Progenitor cell of endocrine pancreas (in vitro differentiated cells): ENCODE measurements at places on chromosomes 4 and X.

DNA sequence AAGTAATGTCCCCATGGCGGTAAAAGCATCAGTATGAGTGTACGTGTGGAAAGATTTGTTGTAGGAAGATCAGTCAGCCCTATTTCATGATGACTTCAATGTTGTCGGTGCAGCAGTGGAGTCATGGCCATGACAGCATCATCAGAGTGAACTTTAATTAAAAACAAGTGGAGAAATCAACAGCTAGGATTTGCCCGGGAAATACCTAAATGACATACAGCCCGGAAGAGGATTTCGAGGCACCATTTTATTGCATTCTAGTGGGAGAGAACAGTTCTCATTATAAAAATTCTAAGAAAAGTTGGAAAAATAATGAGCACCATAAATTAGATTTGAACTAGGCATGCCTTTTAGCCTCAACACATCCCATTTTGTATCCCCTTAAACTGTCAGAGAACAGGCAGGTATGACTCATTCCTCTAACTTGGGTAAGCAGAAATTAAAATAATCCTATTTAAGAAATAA, 170.1 kb downstream of the SHROOM3 start:
- peaks cover 35% of the 10 kb centered on the region for H3K4me1 ChIP-seq
- H3K36me3 ChIP-seq = no peaks in the 10 kb centered on the region
- H3K4me3 ChIP-seq = no peak overlapping the region

- H3K36me3 ChIP-seq = no peaks in the 10 kb centered on the region
- no peaks in the 10 kb centered on the region for H3K4me1 ChIP-seq
- no peak overlapping the region for H3K27ac ChIP-seq
- no peak overlapping the region for H3K4me3 ChIP-seq
- peaks cover 12% of the 10 kb centered on the region for H3K27me3 ChIP-seq
Observed at GRCh38 chrX:153209347-153209746, 30.3 kb downstream of the MAGEA1 start.

DNA sequence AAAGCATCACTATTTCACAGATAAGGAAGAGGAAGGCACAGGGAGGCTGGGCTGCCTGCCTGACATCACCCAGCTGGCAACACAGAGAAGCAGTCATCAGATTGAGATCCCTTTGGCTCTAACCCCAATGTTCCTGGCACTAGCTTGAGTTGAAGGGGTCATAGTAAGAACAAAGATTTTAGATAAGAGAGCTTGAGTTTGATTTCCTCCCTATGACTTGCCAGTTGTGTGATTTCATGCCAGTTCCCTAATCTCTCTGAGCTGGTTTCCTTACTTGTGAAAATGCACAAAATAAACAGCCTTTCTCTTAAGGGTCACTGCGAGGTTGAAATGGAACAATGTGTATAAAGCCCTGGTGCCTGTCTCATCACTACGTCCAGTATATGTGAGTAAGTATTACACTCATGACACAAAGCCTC, 475.4 kb upstream of the HS3ST1 start:
- no peak overlapping the region for H3K27ac ChIP-seq
- no peaks in the 10 kb centered on the region for H3K4me1 ChIP-seq
- no peak for DNase-seq
- H3K36me3 ChIP-seq = no peaks in the 10 kb centered on the region
- no peaks in the 10 kb centered on the region for H3K27me3 ChIP-seq
- no peak overlapping the region for H3K4me3 ChIP-seq

DNA sequence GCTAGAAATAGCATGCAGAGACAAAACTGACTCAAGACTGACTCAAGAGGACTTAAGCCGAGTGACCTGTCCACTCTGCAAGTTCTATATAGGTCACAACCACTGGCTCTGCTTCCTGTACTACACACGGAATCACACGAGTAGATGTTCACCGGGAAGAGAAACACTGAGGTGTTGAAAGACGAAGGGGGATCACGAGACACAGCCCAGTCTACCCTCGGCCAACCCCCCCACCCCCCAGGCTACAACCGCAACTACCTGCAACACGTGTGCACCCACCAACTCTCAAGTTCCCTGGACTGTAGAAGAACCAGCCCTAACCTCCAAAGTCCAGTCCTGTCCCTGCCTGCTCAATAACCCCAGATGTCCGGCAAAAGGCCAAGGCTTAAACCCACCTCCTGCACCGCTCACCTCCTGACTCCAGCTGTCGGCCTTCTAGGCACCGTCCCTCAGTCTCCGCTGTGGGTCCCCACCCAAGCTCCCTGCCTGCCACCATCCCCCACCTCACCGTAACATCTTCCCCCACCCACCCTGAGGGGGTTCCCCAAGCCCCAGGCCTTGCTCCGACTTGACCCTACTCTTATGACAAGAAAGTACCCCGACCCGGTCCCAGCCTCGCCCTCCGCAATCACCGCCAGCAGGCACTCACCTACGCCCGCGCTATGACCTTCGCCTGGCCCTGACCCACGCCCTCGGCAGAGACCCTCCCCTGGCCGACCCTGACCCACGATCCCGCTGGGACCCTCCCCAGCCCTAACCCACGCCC, 739 bp downstream of the GAK start:
- H3K4me3 ChIP-seq = peak overlapping the region; percentile 97
- peak overlapping the region; percentile 97 for H3K27ac ChIP-seq
- no peaks in the 10 kb centered on the region for H3K27me3 ChIP-seq
- no peak for DNase-seq
- H3K4me1 ChIP-seq = peaks cover 30% of the 10 kb centered on the region

GRCh38 chr4:149203256-149204001, 612.2 kb downstream of the IQCM start:
- DNase-seq = no peak
- H3K27ac ChIP-seq = no peak overlapping the region
- H3K36me3 ChIP-seq = no peaks in the 10 kb centered on the region
- H3K4me3 ChIP-seq = no peak overlapping the region
- H3K27me3 ChIP-seq = no peaks in the 10 kb centered on the region

DNA sequence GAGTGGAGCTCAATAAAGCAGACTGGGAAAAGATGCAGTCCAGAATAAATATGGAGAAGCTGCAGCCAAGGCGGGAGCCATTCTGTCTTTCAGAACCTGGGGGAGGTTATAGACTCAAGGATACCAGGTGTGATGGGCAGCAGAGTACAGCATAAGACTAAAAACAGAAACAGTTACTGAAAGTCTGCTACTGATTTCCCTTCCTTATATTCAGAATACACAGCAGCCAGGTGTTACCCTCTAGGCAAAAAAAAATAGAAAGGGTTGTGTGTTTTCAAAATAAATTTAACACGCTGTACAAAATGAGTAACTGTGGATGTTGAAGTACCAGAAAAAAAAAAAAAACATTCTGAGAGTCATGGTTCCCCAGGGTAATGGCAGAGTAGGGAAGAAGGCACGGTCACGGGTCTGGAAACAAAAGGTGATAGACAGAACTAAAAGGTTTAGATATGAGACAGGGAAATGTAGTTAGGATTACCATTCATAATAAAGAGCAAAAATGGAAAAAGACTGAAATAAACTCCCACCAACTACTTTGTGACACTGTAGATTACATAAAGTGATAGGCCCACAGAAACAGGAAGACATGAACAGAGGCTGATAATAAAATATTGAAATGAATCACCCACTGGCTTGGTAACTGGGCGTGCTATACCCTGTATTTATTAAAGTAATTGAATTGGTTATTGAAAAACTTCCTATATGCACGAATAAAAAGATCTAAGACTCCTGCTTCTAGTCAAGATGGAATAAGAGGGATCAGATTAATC, 10.8 kb upstream of the HHIP start:
- H3K4me1 ChIP-seq = peaks cover 3% of the 10 kb centered on the region
- peaks cover 20% of the 10 kb centered on the region for H3K27me3 ChIP-seq
- no peak overlapping the region for H3K4me3 ChIP-seq

GRCh38 chrX:45164995-45165394, 35.7 kb downstream of the DIPK2B start:
- H3K27me3 ChIP-seq = no peaks in the 10 kb centered on the region
- H3K27ac ChIP-seq = no peak overlapping the region
- H3K4me1 ChIP-seq = no peaks in the 10 kb centered on the region
- DNase-seq = no peak
- no peak overlapping the region for H3K4me3 ChIP-seq

GRCh38 chr4:168183717-168184571, 91.6 kb downstream of the ANXA10 start:
- no peak overlapping the region for H3K4me3 ChIP-seq
- no peaks in the 10 kb centered on the region for H3K27me3 ChIP-seq
- H3K4me1 ChIP-seq = no peaks in the 10 kb centered on the region
- no peak for DNase-seq
- no peaks in the 10 kb centered on the region for H3K36me3 ChIP-seq

GRCh38 chr4:83993774-83994173, 457.9 kb downstream of the GPAT3 start:
- peaks cover 3% of the 10 kb centered on the region for H3K36me3 ChIP-seq
- H3K4me3 ChIP-seq = no peak overlapping the region
- H3K27me3 ChIP-seq = no peaks in the 10 kb centered on the region
- peaks cover 3% of the 10 kb centered on the region for H3K4me1 ChIP-seq
- H3K27ac ChIP-seq = no peak overlapping the region

- DNase-seq = no peak
- peaks cover 5% of the 10 kb centered on the region for H3K4me1 ChIP-seq
- H3K4me3 ChIP-seq = no peak overlapping the region
- H3K27ac ChIP-seq = no peak overlapping the region
Observed at GRCh38 chr4:114384629-114385028, 214.0 kb upstream of the UGT8 start.

DNA sequence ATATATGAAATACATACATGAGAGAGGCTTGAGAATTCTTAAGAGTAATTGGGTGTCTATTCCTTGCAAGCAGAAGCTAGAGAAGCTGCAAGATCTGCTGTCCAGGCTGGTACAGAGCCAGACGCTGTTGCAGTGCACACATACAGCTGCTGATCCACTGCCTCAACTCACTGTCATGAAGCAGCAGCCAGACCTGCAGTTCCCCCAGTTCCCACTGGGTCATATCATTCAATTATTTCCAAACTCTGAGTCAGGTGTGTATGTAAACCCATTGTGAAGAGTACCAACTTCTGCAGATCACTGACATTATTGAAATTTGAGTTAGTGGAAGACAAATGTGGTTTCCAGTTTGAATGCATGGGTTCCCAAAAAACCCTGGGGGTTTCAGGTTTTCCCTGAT, 1212.8 kb upstream of the ADGRL3 start:
- H3K4me1 ChIP-seq = no peaks in the 10 kb centered on the region
- H3K27ac ChIP-seq = no peak overlapping the region
- no peak for DNase-seq
- no peaks in the 10 kb centered on the region for H3K36me3 ChIP-seq

- DNase-seq = no peak
- H3K27me3 ChIP-seq = peaks cover 3% of the 10 kb centered on the region
- H3K4me3 ChIP-seq = no peak overlapping the region
- no peaks in the 10 kb centered on the region for H3K4me1 ChIP-seq
Observed at GRCh38 chrX:17160975-17161374, 214.0 kb upstream of the NHS start.

DNA sequence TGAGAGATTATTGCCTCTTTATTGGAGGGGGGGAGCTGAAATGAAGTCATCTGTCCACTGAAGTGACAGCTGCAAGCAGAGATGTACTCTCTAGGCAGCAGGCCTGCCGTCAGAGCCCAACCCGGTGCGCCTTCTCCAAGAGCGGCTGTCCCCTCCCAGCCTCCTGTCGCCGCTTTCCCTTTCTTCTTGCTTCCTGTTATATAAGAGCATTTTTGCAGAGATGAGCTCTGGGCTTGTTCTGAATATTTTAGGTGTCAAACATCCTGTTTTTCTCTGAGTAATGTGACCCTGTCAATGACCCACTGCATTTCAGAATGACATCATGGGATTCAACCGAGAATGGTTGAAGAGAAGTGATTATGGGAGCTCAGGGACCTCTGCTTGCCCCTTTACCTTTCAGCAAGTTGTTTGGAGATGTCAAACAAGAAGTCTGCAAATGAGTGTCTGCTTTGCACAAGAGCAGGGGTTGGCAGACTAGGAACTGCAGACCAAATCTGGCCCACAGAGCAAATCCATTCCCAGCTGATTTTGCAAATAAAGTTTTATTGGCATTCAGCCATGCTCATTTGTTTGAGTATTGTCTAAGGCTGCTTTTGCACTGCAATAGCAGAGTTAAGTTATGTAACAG, 79.9 kb downstream of the SLC9A6 start:
- H3K4me3 ChIP-seq = no peak overlapping the region
- no peak overlapping the region for H3K27ac ChIP-seq
- DNase-seq = no peak
- no peaks in the 10 kb centered on the region for H3K4me1 ChIP-seq
- no peaks in the 10 kb centered on the region for H3K36me3 ChIP-seq

- H3K4me3 ChIP-seq = no peak overlapping the region
- H3K4me1 ChIP-seq = no peaks in the 10 kb centered on the region
- no peaks in the 10 kb centered on the region for H3K36me3 ChIP-seq
- DNase-seq = no peak
Observed at GRCh38 chrX:20665481-20665880, 398.8 kb upstream of the RPS6KA3 start.

- no peaks in the 10 kb centered on the region for H3K36me3 ChIP-seq
- H3K4me1 ChIP-seq = no peaks in the 10 kb centered on the region
- no peaks in the 10 kb centered on the region for H3K27me3 ChIP-seq
- no peak overlapping the region for H3K4me3 ChIP-seq
- no peak for DNase-seq
Observed at GRCh38 chr4:141913928-141914327, 277.5 kb downstream of the IL15 start.

- no peak overlapping the region for H3K4me3 ChIP-seq
- no peaks in the 10 kb centered on the region for H3K27me3 ChIP-seq
- H3K4me1 ChIP-seq = no peaks in the 10 kb centered on the region
- H3K36me3 ChIP-seq = peaks cover 4% of the 10 kb centered on the region
Observed at GRCh38 chr4:168247603-168248002, 70.9 kb downstream of the DDX60 start.

DNA sequence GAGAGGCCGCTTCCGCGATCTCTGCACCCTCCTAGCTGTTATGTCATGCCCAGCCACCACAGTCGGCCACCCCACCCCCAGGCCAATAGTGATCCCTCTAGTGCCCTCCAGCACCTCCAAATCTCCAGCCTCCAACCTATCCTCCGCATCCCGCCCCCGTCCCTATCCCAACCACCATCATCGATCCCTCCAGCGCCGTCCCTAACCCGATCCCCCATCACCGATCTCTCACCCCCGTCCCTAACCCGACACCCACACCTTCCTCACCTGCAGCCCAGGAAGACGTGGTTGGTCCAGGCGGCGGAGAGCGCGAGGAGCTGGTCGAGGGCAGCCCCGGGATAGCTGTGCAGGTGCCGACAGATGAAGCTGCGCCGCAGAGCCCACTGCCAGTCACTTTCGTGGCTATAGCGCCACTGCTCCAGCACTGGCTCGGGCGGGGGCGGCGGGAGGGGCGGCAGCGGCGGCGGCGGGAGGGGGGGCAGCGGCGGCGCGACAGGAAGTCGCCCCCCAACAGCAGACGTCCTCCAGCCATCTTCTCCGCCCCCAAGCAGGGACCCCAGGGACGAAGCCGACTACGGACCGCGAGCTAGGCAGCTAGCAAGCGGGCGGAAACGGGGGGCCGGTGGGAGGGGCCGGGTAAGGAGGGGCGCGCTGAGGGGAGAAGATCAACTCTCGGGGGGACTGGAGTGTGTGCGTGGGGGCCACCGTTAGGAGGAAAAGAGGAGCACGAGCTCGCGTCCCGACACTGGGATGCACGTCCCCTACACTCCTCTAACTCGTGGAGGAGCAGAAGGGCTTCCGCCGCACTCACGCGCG, 552 bp downstream of the NKRF start:
- H3K4me3 ChIP-seq = peak overlapping the region; percentile 88
- no peaks in the 10 kb centered on the region for H3K27me3 ChIP-seq
- peaks cover 8% of the 10 kb centered on the region for H3K4me1 ChIP-seq
- peaks cover 2% of the 10 kb centered on the region for H3K36me3 ChIP-seq
- peak overlapping the region; percentile 97 for H3K27ac ChIP-seq

GRCh38 chr4:38560340-38560739, 103.7 kb upstream of the KLF3 start:
- no peak overlapping the region for H3K27ac ChIP-seq
- no peak overlapping the region for H3K4me3 ChIP-seq
- H3K36me3 ChIP-seq = peaks cover 1% of the 10 kb centered on the region
- no peak for DNase-seq
- no peaks in the 10 kb centered on the region for H3K27me3 ChIP-seq
